ENCODE measurements at places on chromosomes 11 and 22.

- no peak for DNase-seq
Observed at GRCh38 chr11:2377511-2378443, 667 bp downstream of the CD81 start.

DNA sequence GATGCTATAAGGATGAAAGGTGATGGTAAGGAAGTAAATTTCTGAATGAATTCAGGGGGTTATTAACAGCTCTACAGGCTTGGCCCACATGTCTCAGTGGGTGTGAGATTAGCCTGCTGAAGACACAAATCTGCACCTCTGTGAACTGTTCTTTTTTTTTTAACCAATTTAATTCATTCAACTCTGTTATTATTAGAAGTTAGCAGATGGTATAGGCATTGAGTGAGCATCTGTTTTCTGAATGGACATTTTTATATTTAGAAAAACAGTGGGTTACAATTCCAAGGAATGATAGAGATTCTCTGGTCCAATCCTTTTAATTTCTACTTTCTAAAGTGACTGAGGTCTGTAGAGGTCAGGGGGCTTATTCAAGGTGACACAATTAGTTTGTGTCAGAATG lies 122.0 kb upstream of the SORL1-AS1 start:
- no peak for DNase-seq

DNA sequence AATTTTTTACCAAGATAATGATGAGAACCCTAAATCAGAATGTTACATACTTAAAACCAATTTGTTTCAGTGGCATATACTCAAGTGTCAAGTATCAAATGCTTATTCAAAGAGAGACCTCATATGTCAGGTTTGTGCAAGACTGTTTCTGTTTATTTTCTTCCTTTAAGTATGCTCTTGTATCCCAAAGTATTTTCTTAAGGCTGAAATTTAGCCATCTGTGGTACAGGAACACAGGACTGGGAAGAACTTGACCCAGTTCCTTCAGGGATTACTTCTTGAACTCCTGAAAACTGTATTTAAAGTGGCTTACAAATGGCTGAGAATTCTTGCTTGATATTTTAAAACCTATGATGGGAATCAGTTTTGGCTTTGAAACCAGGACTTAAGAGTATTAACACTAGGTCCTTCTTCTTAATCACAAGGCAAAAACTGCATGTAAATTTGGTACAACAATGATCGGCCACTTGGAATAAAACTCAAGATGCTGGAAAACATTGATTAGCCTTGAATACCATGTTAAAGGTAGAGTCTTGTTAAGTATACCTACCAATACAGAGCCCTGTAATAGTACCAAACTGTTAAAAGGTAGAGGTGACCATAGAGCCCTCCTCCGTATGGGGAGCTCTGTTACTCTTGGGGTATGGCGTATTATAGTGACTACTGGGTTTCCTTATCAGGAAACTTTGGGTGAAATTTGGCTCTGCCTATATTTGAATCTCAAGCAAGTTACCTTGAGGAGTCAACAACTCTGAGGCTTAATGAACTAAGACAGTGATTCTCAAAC lies 95.9 kb downstream of the BLID start:
- DNase-seq = no peak

DNA sequence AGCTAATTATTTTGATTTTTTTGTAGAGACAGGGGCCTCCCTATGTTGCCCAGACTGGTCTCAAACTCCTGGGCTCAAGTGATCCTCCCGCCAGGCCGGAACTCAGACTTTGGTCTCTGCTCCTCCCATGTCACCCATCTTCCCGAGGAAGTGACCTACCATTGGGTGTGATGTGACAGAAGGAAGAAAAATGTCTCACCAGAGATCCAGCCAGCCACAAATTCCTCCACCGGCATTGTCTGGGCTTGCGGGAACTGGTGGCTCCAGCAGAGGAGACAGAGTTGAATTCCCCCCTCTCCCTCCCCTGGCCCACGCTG lies 772 bp downstream of the SLC25A45 start:
- no peak for DNase-seq

DNA sequence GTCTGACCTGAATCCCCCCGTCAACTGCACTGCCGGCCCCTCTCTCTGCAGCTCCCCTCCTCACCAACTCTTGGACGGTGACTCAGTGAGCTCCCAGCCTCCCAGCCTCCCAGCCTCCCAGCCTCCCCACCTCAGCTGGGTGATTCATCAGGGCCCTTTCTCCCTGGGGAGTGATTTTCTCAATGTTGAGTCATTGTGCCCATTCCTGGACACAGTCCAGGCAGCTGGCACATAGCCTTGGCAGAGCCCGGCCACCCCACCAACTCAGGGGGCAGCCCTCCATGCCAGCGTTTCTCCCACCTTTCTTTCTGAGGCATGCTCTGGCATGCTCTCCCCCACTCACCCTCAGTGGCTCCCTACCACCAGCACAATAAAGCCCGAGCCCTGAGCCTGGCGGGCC lies 30.7 kb downstream of the PDE2A start:
- peak; percentile 16 for DNase-seq

DNA sequence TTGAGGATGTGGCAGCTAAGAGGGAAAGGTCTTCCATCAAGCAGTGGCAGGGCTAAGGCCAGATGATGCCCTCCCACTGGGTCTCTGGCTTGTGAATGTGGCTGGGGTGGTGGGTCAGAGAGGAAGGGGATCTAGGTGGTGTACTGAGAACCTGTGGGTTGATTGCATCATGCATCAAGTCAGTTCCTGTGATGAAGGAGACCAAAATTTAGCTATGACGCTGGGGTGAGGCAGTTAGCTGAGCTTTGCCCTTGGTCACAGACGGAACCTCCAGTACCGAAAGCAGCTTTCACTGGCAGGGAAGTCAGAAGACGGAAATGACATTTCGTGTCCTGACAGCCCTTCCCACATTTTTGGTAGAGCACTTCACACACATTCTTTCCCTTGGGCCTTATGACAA lies 20.7 kb downstream of the ATG16L2 start:
- DNase-seq = no peak

DNA sequence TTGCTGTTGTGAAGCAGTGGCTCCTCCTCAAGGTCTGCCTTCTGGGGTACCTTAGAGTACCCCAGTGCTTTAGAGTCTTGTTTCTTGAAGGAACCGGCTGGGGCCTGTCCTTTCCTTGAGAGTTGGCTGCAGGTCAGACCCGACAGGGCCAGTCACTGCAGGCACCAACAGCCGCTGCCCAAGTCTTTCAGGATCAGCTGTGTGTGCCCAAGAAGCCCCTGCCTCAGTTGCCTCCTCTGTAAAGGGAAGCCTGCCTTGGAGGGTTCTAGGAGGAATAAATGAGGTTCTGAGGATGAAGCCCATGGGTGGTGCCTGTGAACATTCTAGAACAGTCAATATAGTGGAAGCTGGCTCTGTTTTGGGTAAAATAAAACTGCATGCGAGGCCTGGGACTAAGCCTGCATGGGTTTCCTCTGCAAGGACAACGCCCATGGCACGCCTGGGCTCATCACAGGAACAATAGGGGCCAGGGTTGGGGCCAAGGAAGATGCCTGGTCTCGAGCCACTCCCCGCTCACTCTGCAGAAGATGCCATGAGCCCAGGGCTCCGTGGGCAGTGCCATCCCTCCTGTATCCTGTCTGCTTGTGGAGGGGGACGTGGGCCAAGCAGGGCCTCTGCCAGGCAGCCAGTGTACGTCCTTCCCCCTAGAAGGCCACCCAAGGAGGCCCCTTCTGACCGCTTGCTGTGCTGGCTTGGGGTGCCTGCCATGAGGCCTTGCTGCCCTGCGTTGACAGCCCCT lies 81.6 kb downstream of the MED15 start:
- no peak for DNase-seq

- DNase-seq = no peak
Observed at GRCh38 chr11:46047520-46047919, 73.7 kb downstream of the PHF21A start.

- no peak for DNase-seq
Observed at GRCh38 chr11:123434911-123435310, 4.8 kb downstream of the GRAMD1B start.

DNA sequence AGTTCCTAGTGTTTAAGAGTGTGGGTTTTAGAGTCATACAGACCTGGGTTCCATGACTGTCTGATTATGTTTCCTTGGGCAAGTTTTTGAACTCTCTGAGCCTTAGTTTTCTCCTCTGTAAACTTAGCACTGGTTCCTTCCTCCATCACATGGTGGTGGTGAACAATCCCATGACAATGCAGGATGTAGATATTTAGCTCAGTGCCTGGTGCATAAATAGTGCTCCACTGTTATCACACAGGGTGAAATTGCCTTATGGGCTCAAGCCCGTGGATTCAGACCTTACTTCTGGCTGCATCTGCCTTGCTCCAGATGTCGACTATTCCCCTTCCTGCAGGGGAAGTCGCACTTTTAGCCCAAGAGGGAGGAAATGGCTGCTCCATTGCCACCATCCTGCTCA lies 62.7 kb downstream of the LDLRAD3 start:
- no peak for DNase-seq

- no peak for DNase-seq
Observed at GRCh38 chr22:43154887-43155536, 3.7 kb downstream of the TSPO start.

DNA sequence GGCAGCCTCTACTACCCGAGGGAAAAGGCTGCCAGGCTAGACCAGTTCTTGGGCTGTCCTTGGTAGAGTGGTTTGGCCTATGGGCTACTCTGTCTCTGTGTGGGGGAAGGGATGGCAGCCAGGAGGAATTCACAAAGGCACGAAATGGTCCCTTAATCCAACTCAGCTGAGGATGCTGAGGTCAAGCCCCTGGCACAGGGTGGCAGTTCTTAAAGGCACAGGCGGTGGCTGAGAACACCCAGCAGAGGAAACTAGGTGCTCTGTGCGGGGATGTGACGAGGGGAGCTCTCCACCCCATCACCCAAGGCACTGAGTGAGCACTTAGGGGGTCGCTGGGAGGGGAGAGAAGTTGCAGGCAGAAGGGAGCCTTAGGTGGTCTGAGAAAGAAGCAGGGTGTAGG lies at the start of gene MFRP:
TSS of gene MFRP (minus strand) at position 101 of the 400 bp plus-strand sequence. CDS start 192 bp downstream, outside the sequence.
- DNase-seq = no peak

DNA sequence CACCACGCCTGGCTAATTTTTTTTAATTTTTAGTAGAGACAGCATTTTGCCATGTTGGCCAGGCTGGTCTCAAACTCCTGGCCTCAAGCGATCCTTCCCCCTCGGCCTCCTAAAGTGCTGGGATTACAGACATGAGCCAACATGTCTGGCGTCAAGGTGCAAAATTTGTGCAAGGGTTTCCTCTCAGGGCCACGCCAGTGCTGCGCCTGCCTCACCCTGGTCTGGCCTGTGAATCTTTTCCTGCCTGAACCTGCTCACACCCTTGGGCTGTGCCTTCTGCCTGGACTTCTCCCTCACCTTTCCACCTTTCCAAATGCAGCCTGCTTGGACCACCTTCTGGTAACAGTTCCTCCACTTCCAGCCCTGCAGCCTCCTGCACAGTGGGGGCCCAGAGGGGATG lies 43.4 kb downstream of the MCM5 start:
- DNase-seq = no peak

GRCh38 chr22:50146439-50147238 lies 23.9 kb upstream of the PANX2 start:
- DNase-seq = peak; percentile 54

DNA sequence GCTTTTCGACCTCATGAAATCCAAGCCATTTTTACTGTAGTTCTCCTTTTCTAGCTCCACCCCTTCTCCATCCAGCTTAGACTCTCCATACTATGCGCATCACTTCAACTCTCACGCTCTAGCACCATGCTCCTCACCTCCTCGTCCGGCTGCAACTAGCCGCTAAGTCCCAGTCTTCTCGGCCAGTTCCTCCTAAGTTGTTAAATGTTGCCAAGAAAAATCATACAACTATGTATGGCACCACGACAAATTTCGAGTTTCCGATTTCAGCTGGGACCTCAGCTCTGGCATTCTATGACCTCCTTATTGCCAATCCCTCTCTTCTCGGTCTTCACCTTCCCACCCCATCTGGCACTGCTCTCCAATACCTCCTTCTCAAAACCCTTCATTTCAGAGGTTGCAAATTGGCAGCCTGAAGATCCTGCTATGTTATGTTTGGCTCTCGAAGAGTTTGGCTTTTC lies 1.0 kb downstream of the ZNF70 start:
- DNase-seq = no peak

DNA sequence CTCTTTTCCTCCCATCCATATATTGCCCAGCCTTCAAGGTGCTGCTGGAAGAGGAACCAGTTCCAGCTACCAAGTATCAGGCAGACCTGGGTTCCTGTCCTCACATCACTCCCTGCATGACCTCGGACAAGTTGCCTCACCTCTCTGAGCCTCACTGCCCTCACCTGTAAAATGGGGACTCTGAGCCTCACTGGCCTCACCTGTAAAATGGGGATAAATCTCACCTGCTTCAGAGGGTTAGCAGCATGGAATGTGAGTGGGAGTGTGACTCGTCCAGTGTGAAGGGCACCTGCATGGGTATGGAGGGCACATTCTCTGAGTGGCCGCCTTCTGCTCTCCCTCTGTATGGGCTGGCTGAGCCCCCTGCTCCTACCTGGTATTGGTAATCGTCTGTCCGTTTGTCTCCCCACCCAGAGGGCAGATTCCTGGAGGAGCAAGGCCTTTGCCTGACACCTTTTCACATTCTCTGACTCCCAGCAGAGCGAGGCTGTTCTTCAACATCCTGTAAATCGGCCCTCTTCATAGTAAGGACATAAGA lies 3.7 kb downstream of the GRIK4 start:
- DNase-seq = no peak

DNA sequence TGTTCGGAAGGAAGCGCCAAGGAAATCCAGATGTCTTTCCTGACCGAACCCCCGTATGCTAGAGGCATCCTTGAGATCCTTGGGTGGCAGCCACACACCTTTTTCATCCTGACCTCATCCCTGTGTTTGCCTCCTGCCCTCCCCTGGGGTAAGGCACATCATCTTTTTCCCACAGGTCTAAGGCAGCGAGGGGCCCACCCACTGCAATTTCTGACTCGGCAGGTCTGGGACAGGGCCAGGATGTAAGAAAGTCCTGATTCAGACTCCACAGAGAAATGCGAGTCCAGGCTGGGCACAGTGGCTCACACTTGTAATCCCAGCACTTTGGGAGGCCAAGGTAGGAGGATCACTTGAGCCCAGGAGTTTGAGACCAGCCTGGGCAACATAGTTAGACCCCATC lies 10.5 kb downstream of the ZMAT5 start:
- no peak for DNase-seq

DNA sequence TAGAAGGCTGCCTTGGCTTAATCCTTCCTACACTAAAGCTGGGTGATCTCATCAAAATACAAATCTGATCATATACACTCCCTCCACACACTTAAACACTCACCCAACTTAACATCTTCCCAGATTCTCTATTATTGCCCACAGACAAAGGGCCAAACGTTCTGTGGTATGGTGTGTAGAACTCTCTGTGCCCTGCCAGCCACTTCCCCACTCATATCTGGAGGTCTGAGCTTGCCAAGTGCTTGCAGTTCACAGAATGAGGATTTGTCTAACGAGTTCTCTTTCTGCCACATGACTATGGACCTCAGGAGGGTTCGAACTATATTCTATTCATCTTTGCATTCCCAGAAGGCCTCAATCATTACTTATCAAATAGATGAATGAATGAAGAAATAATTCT lies 77.6 kb downstream of the MPPED2 start:
- DNase-seq = no peak

GRCh38 chr11:73426219-73426850 lies 50.1 kb downstream of the RELT start:
- no peak for DNase-seq

- peak; percentile 59 for DNase-seq
Observed at GRCh38 chr11:86608251-86608799, 64.1 kb downstream of the ME3 start.
